ENCODE measurements at places on chromosomes 4 and X. TPM values are rescaled to one million over a fixed set of nuclear protein-coding genes. Genes with fewer than 3 reads are reported as not detected.

GRCh38 chrX:135354288-135354687 is 45.0 kb downstream of the ETDC start:
- no peak overlapping the region for H3K27ac ChIP-seq
- H3K4me3 ChIP-seq = no peak overlapping the region
- no peak for DNase-seq
- no peaks in the 10 kb centered on the region for H3K4me1 ChIP-seq

GRCh38 chr4:127211650-127212560 is 420.9 kb upstream of the INTU start:
- no peaks in the 10 kb centered on the region for H3K36me3 ChIP-seq
- H3K27me3 ChIP-seq = no peaks in the 10 kb centered on the region

- peaks cover 11% of the 10 kb centered on the region for H3K4me1 ChIP-seq
- DNase-seq = no peak
- no peaks in the 10 kb centered on the region for H3K36me3 ChIP-seq
- H3K27me3 ChIP-seq = no peaks in the 10 kb centered on the region
- H3K4me3 ChIP-seq = peak overlapping the region; percentile 97
- peak overlapping the region; percentile 70 for H3K27ac ChIP-seq
These were observed 645 bp downstream of the AMMECR1 start for GRCh38 chrX:110317061-110317819.

- H3K4me3 ChIP-seq = no peak overlapping the region
- no peaks in the 10 kb centered on the region for H3K36me3 ChIP-seq
- no peaks in the 10 kb centered on the region for H3K4me1 ChIP-seq
- H3K27ac ChIP-seq = no peak overlapping the region
These were observed 39.3 kb downstream of the HMX1 start for GRCh38 chr4:8832113-8832915.

GRCh38 chr4:14100349-14100748 is 472.8 kb upstream of the BOD1L1 start:
- H3K36me3 ChIP-seq = no peaks in the 10 kb centered on the region
- no peaks in the 10 kb centered on the region for H3K4me1 ChIP-seq
- no peaks in the 10 kb centered on the region for H3K27me3 ChIP-seq
- DNase-seq = no peak
- H3K27ac ChIP-seq = no peak overlapping the region

DNA sequence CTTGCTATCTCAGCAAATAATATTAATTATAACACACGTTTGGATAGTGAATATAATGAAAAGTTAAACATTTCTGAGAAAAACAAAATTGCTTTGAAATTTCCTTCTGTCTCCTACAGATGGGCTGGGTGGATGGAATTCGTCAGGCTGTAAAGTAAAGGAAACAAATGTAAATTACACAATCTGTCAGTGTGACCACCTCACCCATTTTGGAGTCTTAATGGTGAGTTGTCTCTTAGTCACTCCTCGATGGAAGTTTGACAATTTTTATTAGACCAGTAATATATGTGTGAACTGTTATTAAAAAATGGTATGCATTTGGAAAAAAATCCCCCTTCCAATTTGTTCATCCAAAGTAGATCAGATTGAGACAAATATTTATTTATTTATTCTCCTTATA is 92.5 kb upstream of the BRS3 start:
- no peak overlapping the region for H3K4me3 ChIP-seq
- no peaks in the 10 kb centered on the region for H3K36me3 ChIP-seq
- no peaks in the 10 kb centered on the region for H3K27me3 ChIP-seq
- H3K4me1 ChIP-seq = no peaks in the 10 kb centered on the region
- no peak for DNase-seq

DNA sequence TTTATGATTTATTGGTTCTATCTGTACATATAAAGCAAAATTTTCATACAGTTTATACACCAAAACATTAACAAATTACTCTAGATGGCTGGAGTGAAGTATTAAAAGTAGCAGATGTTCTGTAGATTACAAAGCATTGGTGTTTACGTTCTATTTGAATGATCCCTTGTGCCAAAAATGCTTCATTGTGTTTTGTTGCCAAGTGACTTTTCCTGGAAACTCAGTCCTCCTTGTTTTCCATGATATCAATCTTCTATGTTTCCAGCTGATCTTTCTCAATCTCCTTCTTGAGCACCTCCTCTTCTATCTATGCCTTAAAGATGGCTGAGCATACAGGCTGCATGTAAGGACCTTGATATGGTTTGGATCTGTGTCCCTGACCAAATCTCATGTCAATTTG is 263.6 kb upstream of the CTSO start:
- H3K4me1 ChIP-seq = no peaks in the 10 kb centered on the region
- no peak for DNase-seq
- H3K27me3 ChIP-seq = no peaks in the 10 kb centered on the region
- no peak overlapping the region for H3K4me3 ChIP-seq
- no peaks in the 10 kb centered on the region for H3K36me3 ChIP-seq
- no peak overlapping the region for H3K27ac ChIP-seq

RASGEF1B gene
- total RNA-seq = 69.4 TPM

Measured in CD4-positive, alpha-beta T cell (primary cell).